Stimulated activated CD8-positive, alpha-beta memory T cell treated with anti-CD3 and anti-CD28 coated beads, Interleukin-15, amount 100 ng/mL, for 4 hours (primary cell): ENCODE measurements at places on chromosomes 6 and 20.

- DNase-seq, result no peak
Observed at GRCh38 chr6:56231827-56232226, 15.6 kb downstream of the COL21A1 start.

GRCh38 chr6:11244387-11245126 is 12.1 kb upstream of the NEDD9 start:
- DNase-seq, result no peak

DNA sequence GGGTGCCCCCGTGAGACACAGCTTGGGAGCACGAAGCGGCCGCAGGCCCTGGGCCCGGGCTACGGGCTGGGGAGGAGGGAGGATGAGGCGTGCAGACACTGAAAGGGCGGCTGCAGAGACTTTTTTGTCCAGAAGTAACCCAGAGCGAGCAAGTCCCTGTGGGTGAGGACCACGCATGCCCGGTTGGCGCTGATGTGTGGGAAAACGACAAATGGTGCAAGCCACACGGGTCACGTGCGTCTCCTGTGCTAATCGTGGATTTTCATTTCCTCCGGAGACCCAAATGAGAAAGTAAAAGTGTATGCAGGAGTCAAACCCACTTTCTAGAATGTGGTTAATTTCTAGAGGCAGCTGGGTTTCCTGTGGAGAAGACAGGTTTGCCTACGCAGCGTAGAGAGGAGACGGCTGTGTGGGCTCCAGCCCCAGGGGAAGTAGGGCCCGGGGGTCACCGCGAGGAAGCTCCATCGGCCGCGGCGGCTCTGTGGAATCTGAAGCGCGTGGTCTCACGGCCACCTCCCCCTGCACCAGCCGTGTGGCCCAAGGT is 19.0 kb downstream of the DLL1 start:
- DNase-seq, result no peak

GRCh38 chr20:62684981-62685380 is 23.7 kb upstream of the NTSR1 start:
- no peak for DNase-seq

- no peak for DNase-seq
Observed at GRCh38 chr6:30227763-30228487, 14.7 kb upstream of the TRIM26 start.

DNA sequence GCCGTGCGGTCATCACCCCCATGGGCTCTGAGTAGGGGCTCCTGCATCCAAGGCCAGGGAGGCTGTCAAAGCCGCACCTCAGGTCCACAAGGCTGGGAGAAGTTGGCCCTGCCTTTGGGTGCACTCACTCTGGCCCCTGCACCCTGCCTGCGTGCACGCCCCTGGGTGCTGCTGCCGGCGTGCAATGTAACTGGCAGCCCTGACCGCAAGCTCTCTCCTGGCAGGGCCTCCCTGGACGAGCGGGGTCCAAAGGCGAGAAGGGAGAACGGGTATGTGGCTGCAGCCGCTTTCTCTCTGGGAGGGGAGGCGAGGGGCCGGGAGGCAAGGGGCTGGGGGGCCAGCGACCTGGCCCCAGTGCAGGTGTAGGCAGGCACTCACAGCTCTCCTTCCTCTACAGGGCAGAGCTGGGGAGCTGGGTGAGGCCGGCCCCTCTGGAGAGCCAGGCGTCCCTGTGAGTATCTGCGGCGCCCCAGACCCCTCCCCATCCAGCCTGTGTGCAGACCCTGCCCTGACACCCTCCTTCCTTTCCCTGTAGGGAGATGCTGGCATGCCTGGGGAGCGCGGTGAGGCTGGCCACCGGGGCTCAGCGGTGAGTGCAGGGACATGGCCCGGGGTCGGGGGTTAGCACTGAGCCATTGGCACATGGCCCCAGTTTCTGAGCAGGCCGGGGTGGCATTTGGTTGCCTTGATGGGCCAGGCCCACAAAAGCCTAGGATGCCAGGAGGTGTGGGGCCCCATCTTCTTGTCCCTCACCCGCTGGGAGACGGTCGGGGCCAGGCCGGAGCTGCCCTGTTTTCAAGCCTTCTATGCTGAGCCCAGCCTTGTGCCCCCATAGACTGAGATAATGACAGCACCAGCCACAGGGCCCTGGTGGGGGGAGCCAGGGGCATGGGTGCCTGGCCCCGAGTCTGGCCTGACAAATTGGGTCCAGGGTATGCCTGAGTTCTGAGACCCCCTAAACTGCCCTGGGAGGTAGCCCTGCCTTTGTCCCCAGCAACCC is 12.7 kb downstream of the COL9A3 start:
- no peak for DNase-seq

DNA sequence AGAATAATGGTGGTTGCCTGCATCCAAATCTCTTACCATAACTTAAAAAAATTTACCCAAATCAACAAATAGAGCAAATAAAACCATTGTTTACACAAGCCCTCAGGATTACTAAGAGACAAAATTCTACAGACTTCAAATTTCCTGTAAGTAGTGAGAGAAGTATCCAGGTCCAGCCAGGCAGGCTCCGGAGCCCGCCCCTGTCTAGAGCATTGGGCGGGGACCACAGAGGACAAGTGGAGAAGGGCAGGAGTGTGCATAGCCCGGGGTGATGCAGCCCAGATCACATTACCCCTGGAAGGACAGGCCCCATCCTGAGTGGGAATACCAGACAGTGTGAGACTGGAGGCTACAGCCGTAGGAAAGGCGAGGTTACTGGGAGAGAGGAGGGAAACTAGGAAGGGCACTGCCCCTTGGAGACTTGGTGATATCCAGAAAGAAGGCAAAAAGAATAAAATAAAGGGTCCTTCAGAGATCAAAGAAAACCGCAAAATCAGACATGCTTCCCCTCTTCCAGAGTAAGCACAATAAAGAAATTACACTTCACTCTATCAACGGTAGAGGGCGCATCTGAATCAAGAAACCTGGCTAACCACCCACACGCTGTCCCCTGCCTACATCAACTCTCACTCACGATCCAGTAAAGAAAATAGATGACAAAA is 26.6 kb downstream of the RIN2 start:
- DNase-seq, result no peak

- no peak for DNase-seq
Observed at GRCh38 chr6:70045413-70045812, 179.1 kb downstream of the COL19A1 start.

- DNase-seq, result no peak
Observed at GRCh38 chr6:33799454-33800113, 4.2 kb downstream of the MLN start.

DNA sequence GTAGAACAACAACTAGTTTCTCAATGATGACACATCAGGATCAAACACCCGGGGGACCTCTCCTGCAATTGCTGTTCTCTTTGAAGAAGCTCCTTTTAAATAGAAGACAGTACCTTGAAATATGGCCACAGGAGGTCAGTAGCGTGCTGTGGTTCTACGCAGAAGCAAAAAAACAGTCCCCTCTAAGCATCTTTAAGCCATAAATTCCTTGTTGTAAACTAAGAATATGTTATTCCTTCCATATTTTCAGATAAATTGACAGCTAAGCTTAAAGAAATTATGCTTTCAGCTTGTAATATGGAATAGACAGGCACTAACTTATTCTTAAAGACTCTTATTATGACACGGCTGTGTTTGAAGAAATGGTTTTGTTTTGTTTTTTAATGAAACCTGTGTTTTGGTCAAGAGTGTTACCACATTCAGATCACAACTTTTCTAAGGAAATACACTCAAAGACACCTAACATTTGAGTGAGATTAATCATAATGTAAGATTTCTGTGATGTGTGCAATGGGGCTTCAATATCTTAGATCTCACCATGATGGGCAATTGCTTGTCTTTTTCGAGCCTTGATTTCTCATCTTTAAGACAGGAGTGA is 49.7 kb upstream of the IL20RA start:
- peak; percentile 25 for DNase-seq

DNA sequence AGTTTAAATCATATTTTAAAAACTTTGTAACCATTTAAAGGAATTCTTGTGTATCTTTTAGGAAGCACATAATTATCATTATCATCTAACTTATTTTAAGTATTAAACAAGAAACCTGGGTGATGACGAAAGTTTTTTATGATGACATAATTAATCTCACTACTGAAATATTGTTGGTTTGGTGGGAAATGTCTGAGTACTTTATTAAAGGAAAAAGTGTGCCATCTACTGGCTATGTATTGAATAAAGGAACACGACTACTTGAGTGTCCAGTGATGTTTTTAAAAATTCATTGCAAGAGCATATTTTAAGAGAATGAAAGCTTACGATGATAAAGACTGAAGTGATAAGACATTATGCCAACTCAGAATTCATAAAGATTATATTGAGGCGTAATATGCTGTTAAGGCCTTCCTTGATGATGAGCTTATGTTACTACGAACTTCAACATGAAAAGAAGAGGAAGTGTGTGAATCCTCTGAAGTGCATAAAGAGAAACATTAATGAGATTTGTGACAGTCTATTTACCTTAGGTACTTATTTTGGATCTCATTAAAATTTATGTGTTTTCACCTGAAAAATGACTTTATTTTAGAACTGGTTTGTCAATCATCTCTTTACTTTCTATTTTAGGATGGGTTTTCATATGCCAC is 12.0 kb upstream of the TRMT11 start:
- DNase-seq, result no peak

DNA sequence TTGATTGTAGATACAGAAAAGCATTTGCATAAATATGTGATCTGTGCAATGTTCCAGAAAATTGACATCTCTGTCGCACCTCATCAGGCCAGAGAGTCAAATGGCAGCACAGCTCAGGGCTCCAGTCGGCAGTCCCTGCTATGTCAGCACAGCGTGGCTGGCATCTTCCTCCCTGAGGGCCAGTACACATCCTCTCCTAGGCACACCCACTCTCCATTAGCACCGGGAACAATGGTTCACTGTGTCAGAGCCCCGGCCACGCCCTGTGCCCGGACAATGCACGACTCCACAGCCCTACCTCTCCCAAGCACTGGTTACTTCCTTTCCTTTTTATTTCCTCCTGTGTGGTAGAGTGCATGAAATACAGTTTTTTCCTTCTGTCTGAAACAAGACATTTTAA is 114.9 kb downstream of the FOXC1 start:
- DNase-seq, result no peak

- no peak for DNase-seq
Observed at GRCh38 chr6:14699803-14700601, 545.9 kb upstream of the JARID2 start.
